GM10248 (cell line): ENCODE measurements at places on chromosomes 6 and 20.

- peak; percentile 50 for DNase-seq
Measured at GRCh38 chr6:6006428-6007365, at the start of gene NRN1. TSS of gene NRN1 (minus strand) at chr6:6006925. CDS start at chr6:6006749, 176 bp downstream.

GRCh38 chr6:71488186-71488585 is 199.6 kb downstream of the OGFRL1 start:
- no peak for DNase-seq

- DNase-seq: no peak
Measured at GRCh38 chr20:8457978-8458377, 325.9 kb downstream of the PLCB1 start.

DNA sequence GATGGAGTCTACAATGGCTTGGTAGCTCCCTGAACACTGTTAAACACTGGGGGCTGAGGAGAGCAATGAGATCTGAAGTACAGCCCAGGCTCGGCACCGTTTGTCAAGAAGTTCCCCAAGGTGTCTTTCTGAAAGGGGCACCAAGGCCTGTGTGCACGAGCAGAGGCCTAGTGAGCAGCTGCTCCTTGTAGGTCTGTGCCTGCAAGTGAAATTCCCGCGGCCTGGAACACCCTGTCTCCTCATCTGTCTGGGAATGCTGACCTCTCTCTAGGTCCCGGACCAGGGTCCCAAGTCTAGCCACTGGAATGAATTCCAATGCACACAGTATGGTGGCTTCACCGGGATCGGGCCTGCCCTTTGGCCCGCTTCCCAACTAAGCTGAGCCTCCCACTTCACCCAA is 134.8 kb downstream of the FOXC1 start:
- DNase-seq: no peak

- no peak for DNase-seq
Measured at GRCh38 chr20:46897328-46897880, 2.8 kb downstream of the EYA2 start.

DNA sequence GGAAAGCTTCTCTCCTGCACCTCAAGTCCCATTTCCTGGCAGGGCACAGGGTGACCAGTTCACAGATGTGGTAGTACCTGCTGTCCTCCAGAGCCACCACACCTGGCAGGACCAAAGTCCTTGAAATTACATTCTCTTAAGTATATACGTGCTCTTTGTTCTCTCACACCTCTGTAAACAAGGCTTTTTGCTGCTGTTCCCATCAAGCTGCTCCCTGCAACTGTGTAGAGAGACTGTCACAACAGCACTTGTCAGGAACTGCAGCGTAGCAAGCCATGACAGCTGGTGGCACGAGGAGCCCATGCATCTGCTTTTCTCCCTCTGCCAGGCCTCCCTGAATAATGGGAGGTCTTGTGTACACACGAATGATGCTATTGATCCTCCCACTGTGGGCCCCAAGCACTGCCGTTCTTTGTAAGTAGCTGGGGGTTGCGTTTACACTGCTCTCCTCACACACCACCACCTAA is 431.8 kb downstream of the CD83 start:
- no peak for DNase-seq

GRCh38 chr20:3775457-3776108 is 5.7 kb downstream of the SPEF1 start:
- no peak for DNase-seq

- no peak for DNase-seq
Measured at GRCh38 chr6:159681191-159681880, 11.7 kb downstream of the SOD2 start.

- no peak for DNase-seq
Measured at GRCh38 chr20:17878912-17879602, 89.5 kb downstream of the SNX5 start.

GRCh38 chr20:12068121-12068520 is 150.4 kb downstream of the BTBD3 start:
- no peak for DNase-seq

DNA sequence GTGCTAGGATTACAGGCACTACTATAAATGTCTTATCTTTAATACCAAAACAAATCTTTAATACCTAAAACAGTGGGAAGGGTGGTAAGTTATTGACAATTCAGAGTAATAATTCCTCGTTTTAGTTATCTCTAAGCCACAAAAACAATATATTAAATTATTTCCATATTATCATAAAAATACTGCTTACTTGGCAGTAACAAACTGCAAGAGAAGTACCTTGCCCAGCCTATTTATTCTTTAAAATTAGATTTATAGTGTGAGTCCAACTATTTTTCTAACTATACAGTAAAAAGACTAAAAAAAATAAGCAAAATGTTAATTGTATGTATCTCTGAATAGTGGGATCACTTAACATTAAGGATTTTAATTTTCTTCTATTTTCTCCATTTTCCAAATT is 123.2 kb downstream of the HACE1 start:
- DNase-seq: no peak

- DNase-seq: no peak
Measured at GRCh38 chr6:90643381-90643780, 56.5 kb upstream of the MAP3K7 start.

DNA sequence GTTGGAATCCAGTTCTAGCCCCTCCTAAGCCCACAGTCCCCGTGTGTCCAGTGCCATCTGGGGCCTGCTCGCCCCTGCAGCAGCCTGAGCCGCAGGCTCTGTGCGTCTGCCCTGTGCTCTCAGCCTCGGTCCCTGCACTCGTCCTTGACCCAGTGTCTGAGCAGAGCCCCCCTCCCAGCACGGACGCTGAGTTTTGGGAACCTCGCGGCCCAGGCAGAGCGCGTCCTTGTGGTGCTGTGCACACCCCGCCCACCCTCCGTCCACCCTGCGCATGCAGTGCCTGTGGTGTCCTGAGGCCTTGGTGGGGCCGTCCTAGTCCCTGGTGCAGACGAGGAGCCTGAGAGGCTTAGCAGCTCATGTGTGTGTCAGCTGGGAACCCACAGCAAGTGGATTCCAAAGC is 31.6 kb downstream of the OSBPL2 start:
- DNase-seq: no peak

GRCh38 chr20:59994697-59995122 is 36.5 kb downstream of the CDH26 start:
- no peak for DNase-seq
